WERI-Rb-1 (cell line): ENCODE measurements at places on chromosomes 4 and X.

DNA sequence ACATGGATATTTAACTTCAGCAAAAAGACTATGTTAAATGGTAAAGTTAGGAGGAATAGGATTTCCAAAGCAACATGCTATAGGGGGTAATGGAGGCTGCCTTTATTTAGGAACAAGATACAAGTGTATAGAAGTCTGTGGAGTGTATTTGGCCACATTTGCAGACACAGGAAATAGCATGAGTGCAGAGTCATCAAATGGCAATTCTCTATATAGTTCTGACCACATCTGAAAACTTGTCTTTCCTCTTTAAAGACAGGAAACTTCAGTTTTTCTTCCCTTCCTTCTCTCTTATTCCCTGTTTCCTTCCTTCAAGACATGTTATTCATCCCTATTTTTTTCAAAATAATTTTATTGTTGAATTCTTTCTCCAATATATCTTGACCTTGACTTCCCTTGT, 119.3 kb upstream of the PITX2 start:
- no peak for DNase-seq

DNA sequence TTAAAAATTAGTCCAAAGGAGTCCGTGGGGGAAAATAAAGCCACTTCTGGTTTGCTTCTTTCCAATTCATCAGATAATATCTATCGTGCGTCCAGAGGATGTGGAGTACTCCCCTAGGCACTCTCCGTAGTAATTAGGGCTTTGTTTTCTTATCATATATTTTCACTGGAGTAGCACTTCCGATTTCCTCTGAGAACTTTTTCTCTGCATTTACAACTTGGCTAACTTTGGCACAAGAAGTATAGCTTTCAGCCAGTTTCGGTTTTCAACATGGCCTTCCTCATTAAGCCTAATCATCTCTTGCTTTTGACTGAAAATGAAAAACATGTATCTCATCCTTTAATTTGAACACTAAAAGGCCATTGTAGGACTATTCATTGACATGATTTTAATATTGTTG, 80.5 kb downstream of the CASP3 start:
- DNase-seq = no peak

DNA sequence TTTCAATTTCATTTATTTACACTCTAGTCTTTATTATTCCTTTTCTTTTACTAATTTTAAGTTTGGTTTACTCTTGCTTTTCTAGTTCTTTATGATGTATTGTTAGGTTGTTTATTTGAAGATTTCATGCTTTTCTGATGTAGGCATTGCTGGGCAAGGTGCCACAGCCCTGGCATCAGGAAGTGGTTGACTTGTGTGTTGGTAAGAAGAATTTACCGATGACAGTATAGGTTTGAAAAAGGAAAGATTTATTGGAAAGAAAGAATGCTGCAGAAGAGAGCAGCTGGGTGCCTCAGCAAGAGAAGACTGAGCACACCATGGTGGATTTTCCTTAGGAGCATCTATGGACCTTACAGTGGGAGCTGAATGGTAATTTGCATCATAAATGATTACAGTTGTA, 153.2 kb downstream of the KLF8 start:
- DNase-seq = no peak

GRCh38 chr4:73429826-73430587, 6.0 kb upstream of the AFP start:
- DNase-seq = no peak

- DNase-seq = no peak
These were observed 89.7 kb upstream of the PCDH7 start for GRCh38 chr4:30630431-30630830.

GRCh38 chr4:156771171-156771837, 200.3 kb downstream of the PDGFC start:
- DNase-seq = peak; percentile 73

- no peak for DNase-seq
These were observed 156.1 kb downstream of the ZNF330 start for GRCh38 chr4:141376769-141377168.

DNA sequence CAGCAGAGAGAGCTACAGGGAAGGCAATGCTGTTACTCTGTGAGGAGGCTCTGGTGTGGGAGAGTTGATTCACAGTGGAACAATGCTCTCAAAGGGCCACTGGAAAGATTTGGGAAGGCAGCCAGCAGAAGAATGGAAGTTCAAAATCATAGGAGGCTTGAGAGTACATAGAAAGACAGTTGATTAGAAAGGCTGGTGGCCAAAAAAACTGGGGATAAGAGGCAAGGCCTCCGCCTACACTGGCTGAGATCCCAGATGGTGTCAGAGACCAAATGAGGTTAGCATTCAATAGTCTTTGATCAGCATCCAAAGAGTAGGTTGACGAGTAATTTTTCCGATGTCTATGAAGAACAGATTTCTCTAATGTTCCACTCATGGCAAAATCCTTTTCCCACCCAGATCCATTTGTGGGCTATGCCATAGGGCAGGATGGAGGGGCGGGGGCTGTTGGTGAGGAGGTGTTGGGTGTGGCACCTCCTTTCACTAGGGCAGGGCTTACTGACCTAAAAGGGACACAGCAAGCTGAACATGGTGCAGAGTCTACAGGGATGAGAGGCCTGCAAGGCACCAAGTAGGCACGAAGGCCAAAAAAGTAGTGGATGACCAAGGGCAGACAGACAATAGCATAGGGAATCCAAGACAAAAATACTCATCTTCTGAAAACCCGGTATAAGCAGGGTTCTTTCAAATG, 15.1 kb downstream of the TEC start:
- no peak for DNase-seq

GRCh38 chrX:53440621-53441517, 6.7 kb upstream of the HSD17B10 start:
- no peak for DNase-seq

- no peak for DNase-seq
These were observed 118.5 kb upstream of the SHISA3 start for GRCh38 chr4:42278709-42279324.

DNA sequence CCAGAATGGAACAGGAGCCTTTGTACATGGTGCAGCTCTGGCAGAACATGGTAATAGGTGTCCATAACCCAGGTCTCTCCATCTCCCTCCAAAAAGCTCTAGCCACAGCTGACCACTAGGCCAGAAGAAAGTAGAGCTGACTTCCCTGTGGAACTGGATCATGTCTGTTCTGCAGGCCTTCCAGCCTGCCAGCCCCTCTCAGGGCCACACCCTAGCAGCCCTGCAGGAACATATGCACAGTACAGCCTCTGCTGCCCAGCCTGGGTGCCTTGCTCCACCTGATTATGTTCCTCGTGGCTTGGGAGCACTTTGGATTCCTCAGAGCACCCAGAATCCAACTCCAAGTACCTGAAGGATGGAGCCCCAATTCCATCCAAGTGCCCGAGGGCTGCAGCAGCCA, 12.0 kb downstream of the NDST3 start:
- no peak for DNase-seq

- no peak for DNase-seq
These were observed 1731.7 kb downstream of the ARAP2 start for GRCh38 chr4:34512616-34513015.

- DNase-seq = no peak
These were observed 222.0 kb upstream of the ADAMTS3 start for GRCh38 chr4:72791054-72791453.

DNA sequence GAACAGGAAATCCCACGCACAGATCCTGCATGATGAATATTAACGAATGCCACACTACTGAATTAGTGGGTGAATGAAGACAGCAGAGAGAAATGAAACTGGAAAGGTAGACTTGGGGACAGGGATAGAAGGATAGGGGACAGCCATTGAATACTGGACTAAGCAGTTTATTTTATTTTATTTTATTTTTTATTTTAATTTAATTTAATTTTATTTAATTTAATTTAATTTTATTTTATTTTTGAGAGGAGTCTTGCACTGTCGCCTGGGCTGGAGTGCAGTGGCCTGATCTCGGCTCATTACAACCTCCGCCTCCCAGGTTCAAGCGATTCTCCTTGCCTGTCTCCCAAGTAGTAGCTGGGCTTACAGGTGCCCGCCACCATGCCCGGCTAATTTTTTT, 385.2 kb downstream of the GPAT3 start:
- no peak for DNase-seq

DNA sequence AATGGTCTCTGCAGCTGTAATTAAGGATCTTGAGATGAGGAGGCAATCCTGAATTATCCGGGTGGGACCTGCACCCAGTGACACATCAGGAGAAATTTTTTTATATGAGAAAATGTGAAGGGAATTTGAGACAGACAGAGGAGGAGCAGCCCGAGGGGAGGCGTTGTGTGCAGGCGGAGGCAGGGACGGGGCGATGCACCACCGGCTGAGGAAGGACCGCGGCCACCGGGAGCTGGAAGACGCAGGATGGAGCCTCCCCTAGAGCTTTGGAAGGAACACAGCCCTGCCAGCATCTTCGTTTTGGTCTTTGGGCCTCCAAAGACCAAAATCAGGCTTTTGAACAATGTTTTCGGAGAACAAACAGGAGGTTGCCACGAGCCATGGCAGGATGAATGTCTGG, 85.0 kb upstream of the ADRA2C start:
- DNase-seq = no peak

- DNase-seq = no peak
These were observed 263.6 kb upstream of the CTSO start for GRCh38 chr4:156217236-156217635.

DNA sequence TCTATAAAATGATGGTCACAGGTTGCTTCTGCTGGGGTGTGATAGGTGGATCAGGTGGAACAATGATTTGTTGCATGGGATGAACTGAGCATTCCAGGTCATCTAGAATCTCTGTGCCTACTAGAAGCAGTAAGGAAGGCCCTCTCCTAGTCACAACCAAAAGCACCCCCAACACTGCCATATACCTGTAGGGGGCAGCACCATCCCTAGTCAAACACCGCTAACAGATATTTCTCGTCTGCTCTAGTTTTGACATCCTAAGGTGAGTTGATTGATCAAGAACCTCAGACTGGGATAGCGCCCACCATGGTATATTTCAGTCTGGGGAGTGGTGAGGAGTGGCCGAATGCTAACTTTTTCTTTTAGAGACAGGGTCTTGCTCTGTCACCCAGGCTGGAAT, 160.2 kb downstream of the NHS start:
- peak; percentile 50 for DNase-seq

DNA sequence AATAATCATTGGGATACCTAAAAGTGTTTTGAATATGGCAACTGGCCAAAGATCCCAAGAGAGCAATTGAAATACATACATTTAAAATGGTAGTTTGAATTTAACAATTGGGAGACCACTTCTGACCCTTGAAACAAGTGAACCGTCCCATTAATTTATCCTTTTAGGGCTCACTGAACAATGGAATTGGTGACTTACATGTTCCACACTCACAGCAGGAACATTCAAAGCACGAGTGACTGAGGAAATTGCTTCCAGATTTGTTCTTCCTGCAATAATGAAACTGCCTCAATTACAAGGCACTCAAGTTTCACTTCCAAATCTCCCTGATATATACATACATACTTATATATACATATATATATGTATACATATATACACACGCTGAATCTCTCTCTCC, 20.6 kb downstream of the SLC39A8 start:
- DNase-seq = no peak

DNA sequence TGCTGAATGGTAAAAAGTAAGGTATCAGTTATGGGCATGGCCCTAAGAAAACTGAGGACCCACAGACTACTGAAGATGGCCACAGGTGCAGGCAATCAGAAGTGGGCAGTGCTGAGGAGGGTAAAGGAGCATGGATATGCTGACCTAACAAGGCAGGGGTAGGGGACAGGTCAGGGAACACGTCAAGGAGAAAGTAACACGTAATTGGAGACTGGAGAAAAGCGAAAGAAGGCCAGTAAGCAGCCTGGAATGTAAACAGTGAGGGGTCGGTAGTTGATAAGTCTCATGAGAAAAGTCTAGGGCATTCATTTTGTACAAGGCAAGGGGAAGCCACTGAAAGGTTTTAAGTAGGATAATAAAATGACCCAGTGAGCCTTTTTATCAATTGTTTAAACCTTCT, 153.3 kb downstream of the PRDM5 start:
- DNase-seq = no peak

- no peak for DNase-seq
These were observed 153.8 kb upstream of the ANKRD50 start for GRCh38 chr4:124866301-124866700.

DNA sequence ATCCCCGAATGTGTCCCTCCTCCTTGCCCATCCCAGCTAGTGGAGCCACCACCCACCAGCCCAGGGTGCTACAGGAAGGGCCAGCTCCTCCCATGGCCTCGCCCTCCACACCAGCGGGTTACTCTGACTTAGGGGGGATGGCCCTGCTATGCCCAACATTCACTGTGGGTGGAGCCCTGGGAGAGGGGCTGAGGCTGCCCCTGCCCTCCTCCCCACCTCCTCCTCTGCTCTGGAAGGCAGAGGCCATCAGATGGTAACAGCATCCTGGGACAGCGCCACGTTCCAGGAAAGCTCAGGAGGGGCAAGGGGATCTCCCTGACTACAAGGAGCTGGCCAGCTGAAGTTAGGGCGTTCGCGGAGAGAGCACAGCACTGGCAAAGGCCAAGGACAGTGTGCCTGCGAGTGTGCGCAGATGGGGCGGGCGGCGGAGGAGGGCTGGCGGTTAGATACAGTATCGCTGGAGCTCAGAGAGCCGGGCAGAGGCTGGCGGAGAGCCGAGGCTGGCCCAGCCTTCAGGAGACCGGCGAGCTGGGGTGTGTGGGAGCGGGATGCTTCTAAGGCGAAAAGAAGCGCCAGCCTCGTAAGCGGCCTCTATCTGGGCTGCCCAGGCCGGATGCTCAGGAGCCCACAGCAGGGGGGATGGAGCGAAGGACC, 1.5 kb downstream of the JAKMIP1 start:
- peak; percentile 66 for DNase-seq

DNA sequence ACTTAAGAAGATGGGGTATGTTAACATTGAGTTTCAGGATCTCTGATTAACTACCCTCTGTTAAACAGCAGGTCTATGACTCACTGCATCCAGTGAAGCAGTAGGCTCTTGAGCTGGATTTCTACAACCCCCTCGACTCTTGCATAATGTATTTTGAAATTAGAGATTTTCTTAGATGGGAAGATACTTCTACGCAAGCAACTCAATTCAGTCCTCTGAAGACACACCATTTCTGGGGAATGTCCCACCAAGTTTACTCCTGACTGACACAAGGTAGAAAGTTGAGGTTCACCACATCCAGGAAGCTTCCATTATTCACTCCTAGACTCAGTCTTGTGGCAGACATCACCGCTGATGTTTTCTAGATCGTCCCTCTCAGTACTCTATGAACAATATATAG, 12.9 kb downstream of the PALLD start:
- no peak for DNase-seq

- no peak for DNase-seq
These were observed 295.8 kb upstream of the SLC7A11 start for GRCh38 chr4:138537731-138538490.

DNA sequence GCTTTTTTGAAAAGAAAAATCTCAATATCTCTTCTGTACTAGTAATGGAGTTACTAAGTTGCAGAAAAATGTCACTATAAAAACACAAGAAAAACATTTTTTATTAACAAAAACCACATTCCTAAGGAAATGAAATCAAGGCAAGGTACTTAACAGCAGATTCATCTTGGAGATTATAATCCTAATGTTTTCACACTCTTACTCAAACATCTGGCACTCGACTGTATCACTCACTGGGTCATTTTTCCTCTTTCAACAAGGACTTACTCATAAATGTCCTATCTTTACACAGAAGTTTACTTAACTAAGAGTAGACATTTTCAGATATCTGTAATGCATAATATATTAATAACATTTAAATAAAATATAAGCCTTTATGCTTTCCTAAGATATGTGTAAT, 216.6 kb downstream of the NR3C2 start:
- no peak for DNase-seq

GRCh38 chr4:110196206-110196870, 2.1 kb downstream of the ELOVL6 start:
- peak; percentile 80 for DNase-seq
